Stimulated activated CD8-positive, alpha-beta memory T cell treated with anti-CD3 and anti-CD28 coated beads, Interleukin-15, amount 100 ng/mL, for 4 hours (primary cell): ENCODE measurements at places on chromosomes 5 and 9.
A peak's percentile ranks its signal among the peaks of the same experiment; 100 is the strongest.

DNA sequence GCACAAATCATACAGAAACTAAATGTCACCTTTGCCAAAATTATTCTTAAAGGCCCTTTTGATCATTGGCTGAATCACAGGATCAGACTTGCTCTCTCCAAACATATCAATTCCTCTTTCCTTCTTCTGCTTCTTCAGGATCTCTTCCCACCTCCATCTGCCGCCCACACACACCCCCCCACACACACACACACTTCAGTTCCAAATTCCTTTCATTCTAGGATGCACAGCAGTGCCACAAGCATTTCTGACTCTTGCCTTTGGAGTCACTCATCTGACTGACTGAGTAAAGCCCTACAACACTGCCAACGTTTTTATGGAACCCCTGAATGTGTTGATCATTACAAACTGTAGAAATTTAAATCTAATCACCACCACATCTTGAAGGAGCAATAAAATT is 22.9 kb downstream of the DNAH5 start:
- DNase-seq, result no peak

- DNase-seq, result no peak
These were observed 21.9 kb downstream of the KDM4C start for GRCh38 chr9:6779417-6780241.

- DNase-seq, result no peak
These were observed 29.2 kb downstream of the UGCG start for GRCh38 chr9:111925784-111926183.

DNA sequence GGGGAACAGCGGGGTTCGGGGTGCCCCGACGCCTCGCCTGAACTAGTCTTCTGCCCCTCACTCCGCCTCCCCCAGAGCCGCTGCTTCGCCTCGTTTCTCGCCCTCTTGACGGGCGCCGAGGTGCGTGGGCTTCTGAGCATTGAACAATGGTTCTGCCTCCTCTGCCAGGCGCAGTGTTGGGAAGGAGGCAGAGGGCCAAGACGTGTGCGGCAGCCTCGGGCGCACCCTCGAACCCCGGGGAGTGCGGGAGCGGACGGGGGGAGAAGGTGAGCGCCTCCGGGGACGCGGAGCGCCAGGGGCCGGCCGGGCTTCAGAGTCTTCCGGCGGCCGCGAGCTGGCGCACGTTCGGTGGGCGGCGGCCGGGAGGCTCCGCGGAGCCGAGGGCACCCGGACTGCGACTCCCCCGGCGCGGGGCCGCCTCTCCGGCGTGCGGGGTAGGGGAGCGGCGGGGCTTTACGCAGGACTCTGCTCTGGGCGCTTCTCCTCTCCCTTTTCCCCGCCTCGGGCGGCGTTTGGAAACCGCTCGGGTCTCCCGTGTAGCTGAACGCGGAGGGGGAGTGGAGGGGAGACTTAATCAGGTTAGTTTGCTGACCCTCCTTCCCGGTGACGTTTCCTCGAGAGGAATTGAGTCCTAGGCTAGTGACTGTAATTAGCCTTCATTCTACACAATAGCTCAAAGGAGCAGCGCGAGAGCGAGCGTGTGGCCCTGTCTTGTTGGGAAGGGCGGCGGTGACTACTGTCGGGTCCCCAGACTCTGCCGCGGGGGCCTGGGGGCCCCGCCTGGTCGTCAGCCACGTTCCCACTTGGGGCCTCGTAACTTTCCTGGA is 1.1 kb downstream of the VLDLR start:
- DNase-seq, result no peak

- no peak for DNase-seq
These were observed 264.1 kb downstream of the MLLT3 start for GRCh38 chr9:20358207-20358606.

GRCh38 chr5:178267245-178267644 is 34.6 kb upstream of the PHYKPL start:
- no peak for DNase-seq

DNA sequence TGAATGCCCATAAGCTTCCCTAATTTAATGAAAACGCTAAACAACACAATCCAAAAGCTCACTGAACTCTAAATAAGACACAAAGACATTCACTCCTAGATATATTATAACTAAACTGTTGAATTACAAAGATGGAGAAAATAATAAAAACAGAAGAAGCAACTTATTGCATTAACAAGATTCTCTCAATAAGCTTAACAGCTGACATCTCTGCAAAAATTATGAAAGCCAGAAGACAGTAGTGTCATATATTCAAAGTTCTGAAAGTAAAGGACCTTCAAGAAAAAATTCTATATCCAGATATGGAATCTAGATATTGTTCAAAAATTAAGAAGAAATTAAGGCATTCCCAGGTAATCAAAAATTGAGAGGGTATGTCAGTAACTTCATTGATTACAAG is 957.8 kb upstream of the TYRP1 start:
- DNase-seq, result no peak

- DNase-seq, result no peak
These were observed 16.6 kb upstream of the PSMD5 start for GRCh38 chr9:120859361-120859760.

- DNase-seq, result no peak
These were observed 47.7 kb upstream of the TCERG1 start for GRCh38 chr5:146399481-146399880.

GRCh38 chr5:112682621-112683061 is 55.0 kb upstream of the APC start:
- no peak for DNase-seq

DNA sequence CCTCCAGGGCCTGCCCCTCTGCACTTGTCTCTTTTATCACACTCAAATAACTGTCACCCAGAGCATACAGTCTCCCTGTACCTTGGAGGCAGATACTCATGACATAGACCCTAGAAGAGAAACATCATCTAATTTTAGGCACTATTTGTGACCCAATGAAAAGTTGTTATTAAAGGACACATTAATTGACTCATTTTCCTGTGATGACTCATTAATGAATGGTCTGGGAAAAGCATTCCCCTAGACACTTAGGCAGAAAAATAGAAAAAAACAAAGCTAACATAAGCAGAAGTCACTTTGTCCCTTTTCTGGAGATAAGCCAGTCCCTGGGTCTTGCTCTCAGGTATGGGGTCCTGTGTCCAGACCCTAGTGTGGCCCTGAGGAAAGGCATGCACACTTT is 15.0 kb downstream of the TRPC7 start:
- DNase-seq, result no peak

DNA sequence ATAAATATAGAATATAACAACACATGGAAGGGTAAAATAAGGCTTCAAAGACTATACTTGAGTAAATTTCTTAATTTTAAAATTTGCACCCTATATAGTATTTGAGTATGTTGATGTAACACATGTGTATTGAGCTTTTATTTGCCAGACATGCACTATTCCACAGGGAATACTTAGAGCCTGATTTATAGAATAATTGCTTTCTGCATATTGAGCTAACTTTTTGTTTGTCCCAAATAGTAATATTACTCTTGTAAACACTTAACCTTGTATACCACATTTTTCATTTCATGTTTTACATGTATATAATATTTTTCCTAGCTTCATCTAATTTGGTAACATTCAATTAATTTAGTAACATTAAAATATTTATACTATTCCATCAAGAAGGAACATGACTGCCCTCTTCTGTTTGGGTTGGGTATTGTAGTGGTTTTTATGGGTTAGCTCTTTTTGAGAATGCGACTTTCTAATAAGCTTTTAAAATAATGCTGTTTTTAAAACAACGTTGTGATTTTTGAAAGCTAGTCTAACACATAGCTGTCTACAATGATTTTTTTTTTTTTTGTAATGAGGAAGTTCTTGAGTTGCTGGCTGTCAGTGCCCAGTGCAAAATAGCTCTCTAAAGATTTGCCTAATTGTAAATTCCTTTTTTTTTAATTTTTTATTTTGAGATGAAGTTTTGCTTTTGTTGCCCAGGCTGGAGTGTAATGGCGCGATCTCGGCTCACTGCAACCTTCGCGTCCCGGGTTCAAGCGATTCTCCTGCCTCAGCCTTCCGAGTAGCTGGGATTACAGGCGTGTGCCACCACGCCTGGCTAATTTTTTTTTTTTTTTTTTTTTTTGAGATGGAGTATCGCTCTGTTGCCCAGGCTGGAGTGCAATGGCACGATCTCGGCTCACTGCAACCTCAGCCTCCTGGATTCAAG is 4.8 kb downstream of the SUB1 start:
- DNase-seq, result no peak

DNA sequence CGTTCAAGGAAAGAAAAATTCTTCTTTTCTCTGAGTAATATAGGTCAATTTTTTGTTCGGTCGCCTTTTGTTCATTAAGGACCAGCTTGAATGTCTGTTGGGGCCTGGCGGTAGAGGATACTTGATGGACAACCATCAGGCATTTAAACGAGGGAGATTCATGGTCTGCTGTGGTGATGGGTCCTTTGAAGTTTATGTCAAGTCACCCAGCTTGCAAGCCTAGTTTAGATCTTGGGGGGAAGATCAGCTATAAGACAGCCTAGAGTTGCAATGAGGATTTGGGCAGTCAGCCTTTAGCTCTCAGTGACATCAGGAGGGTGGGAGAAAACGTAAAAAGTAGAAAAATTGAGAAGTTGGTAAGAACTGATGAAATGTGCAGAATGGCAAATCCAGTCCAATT is 80.2 kb upstream of the SPRY4 start:
- DNase-seq, result no peak

- no peak for DNase-seq
These were observed 95.3 kb upstream of the VLDLR start for GRCh38 chr9:2526071-2526828.

GRCh38 chr5:142597546-142598337 is 88.1 kb downstream of the FGF1 start:
- no peak for DNase-seq

DNA sequence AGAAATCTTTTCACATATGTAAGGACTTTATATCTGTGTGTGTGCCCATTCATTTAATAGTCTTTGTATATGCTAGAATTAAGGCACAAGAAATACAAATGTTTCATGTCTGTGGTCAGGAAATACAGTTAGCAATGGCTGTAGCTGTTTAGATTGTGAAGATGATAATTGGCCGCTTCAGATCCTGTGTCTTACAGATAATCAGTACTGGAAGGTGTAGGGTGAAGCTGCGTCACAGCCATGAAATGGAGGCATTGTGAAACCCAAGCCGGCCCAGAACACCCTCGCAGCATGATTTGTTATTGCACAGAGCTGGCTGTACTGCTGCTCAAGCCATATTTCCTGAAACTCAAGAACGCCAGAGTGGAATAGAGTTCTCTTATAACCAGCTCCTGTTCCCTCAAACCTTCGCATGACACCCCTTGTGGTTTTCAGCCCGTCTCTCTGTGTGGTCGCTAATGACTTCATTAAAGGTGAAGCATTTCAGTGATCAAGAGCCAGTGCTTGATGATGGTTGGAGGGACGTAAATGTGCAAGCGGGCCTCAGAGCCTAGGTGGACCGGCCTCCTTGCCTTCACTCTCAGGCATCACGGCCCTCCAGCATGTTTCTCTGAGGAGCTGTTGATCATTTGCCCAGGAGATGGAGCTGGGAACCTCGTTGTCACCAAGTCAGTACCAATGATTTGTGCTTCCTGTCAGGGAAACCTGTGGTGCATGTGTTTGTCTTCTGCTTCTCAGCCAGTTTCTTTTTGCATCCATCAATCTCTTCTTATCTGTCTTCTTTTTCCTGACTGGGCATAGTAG is 80.1 kb downstream of the F2RL2 start:
- DNase-seq, result peak; percentile 13

GRCh38 chr9:124758691-124759090 is 12.4 kb downstream of the NR6A1 start:
- DNase-seq, result no peak

DNA sequence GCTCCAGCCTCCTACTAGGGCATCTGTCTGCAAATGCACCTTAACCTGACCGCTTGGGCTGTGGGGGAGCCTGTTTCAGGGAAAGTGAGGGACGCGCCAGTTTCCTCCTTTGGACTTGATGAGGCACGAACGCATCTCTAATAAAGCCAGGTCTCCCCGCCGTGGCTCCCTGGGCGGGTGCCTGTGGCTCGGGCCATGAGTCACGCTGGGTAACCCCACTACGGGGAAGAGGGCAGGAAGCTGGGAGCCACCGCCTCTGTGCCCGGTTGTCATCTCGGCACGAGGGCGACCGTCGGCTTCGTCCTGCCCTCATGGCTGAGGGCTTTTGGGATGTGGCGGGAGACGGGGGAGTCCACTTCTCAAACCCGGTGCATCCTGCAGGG is 12.1 kb downstream of the NOTCH1 start:
- peak; percentile 63 for DNase-seq

- DNase-seq, result no peak
These were observed 113.9 kb downstream of the ARRDC3 start for GRCh38 chr5:91269198-91269597.

DNA sequence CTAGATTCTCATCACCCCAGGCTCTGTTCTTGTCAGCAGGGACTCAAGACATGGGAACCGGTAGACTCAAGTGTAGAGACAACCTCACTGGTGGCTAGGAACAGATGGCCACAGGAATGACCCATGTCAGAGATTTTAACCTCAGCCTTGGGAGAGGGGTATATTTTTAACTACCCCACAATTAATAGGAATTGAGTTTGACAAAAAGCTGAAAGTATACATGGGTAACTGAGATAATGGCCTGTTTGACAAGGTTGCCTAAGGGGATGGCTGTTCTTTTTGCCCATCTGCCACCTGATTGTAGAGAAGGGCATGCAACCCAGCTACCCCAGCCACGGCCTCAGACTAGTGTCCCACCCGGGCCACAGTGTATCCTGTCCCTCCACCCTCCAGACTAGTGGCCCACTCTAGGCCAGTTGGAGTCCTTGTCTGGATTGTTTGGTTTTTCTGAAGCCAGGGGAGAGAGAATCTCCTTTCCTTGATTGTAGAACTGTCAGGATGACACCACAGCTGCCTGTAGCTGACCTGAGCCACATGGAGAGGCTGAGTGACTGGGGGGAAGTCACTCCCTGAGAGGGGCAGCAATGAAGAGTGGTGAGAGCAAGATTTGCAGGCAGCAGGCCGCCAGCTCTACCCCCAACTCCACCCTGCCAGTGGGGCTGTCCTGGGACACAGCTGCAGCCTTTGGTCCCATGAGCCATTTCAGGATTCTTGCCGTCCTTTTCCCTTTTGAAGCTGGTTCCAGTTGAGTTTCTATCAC is 14.6 kb upstream of the ANGPTL2 start:
- no peak for DNase-seq

DNA sequence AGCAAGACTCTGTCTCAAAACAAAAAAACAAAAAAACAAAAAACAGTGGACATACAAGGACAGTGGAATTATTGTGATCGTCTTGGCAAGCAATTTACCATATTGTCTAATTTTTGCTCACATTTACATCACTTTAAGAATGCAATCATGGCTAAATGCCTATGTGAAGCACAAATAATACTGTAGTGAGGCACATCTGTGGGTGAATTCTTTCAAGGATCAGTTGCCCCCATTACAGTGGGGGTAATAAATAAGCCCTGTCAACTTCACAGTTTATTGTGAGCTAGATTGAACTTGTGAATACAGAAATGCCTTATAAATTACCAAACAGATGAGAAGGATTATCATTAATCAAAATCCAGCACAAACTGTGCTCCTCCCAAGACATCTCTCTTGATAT is 150.2 kb upstream of the PAPPA start:
- no peak for DNase-seq

- DNase-seq, result no peak
These were observed 55.1 kb downstream of the ELOVL7 start for GRCh38 chr5:60788863-60789513.
